Hippocampal formation (tissue), 2 donors: ENCODE measurements at places on chromosomes 3 and 15.

- DNase-seq, result no peak
These were observed 70.9 kb downstream of the IGSF11 start for GRCh38 chr3:118963711-118964110.

GRCh38 chr3:29693863-29694262 lies 413.0 kb downstream of the RBMS3 start:
- no peak for DNase-seq

GRCh38 chr3:42746455-42747450 lies 26.3 kb downstream of the CCDC13 start:
- DNase-seq, result peak; percentile 53

DNA sequence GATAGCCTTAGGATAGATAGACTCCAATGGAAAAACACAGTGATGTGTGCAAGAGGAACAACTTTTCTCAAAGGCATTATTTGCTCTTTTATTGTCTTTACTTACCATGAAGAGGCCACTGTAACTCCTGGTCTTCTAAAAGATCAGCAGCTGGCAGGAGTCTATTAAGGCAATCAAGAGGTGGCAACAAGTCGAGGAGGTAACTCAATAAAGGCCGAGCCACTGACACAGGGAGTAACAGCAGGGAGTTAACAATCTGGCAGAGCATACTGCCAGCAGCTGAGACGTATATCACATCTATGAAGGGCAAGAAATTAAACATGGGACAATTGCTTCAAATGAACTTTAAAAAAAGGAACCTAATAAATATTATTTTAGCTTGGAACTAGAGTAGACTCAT lies 106.2 kb downstream of the HERC1 start:
- no peak for DNase-seq

DNA sequence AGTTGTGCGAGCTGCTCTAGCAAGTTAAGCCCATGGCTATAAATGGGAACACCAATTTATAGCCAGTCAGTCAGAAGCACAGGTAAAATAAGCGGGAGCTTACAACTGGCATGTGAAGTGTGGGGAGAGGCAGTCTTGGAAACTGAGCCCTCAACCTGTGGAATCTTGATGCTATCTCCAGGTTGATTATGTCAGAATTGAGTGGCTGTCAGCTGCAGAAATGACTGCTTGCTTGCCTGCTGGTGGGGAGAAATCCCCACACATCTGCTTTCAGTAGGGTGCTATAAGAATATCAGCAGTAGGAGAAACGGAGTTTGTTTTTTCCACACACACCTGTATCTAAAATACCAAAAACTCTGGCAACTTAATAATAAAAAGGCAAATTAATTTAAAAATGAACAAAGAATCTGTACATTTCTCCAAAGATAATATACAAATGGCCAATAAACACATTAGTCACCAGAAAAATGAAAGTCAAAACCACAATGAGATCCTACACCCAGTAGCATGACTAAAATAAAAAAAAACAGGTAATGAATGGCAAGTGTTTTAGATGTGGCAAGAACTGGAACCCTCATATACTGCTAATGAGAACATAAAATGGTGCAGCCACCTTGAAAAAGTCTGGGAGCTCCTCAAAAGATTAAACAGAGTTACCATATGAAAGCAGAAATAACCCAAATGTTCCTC lies 26.0 kb upstream of the MAP4 start:
- no peak for DNase-seq

- no peak for DNase-seq
These were observed 483.0 kb downstream of the ROBO1 start for GRCh38 chr3:79284781-79285180.

DNA sequence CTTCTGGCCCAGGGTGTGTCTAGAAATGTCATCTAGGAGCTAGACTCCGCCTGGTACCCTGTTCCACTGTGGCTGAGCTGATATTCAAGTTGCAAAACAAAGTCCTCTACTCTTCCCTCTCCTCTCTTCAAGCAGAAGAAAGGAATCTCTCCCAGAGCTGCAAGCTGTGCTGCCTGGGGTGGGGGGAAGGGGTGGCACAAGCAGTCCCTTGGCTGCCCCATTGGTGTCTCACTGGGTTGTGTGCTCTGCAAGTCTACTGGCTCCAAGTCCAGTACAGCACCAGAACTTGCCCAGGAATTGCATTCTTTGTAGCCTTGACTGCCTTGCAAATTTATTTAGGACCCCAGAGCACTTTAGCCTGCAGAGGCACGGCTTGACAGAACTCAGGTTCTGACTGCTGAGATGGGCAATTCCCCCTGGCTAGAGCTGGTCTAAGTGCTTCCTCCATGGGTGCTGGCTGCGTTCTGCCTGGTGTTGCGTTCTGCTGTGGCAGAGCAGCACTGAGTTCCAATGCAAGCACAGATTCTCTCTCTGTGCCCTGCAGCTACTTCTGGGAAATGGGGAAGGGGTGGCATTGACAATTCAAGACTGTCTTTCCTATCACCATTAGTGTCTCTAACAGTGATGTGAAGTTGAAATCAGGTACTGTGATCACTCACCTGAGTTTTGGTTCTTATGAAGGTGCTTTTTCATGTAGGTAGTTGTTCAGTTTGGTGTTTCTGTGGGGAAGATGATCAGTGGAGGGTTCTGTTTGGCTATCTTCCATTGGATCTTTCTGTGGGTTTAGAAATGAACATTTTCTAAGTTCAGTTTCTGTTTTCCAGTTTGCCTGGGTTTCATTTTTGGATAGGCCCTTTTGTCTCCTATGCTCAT lies 39.5 kb downstream of the OXSR1 start:
- DNase-seq, result no peak

DNA sequence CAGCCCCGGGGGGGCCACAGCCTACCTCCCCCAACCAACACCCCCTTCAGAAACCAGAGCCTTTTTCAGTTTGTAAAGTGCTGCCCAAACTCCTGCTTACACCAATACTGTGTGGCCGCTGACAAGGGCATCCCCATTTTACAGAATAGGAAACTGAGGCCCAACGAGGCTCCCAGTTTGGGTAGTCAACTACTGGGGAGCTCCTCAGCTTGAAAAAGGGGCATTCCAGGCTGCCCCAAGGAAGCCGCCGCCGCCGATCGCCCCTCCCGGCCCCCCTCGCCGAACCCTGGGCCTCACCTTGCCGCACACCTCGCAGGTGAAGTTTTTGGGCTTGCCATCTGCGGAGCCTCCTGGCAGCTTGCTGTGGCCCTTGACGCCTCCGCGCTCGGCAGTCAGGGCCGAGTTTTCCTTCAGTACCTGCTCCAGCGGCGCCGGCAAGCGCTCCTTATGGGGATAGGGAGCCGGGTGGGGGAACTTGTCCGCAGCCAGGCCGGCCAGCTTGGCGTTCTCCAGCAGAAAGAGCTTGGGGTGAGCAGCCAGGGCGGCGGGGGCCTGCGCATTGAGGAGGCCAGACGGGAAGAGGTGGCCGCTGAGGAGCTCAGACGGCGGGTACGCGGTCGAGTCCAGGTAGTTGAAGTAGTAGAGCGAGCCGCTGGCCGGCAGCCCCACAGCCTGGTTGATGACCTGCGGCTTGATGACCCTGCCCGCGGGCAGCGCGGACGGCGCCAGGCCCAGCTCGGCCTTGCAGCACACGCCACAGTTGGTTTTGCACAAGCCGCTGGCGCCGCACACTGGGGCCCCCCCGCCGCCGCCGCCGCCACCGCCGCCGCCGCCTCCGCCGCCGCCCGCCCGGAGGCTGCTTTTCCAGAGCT lies 1.4 kb downstream of the FEZF2 start:
- DNase-seq, result no peak

DNA sequence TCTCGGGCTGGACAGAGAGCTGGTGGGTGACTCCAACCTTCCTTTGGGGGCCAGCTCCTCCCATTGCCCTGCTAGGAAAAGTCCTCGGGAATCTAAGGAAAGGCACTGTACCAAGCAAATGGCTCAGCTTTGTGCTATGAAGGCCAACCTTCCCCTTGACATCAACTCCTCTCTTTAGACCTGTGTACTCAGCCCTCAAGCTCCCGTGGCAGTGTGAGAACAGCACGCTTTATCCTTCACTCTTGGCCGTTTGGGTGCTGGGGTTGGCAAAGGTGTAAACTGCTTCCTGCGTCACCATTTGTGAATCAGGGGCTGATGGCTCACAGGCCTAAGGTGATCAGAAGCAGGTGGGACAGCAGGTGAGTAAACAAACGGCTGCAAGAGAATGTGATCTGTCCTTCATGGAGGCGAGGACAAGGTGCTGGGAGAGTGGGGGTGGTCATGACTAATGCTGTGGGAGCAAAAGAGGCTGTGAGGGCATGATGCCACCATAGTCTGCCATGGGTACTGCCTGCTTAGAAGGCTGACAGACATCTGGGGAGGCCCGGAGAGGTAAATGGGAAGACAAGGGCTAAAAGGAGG lies 165.2 kb upstream of the TPM1 start:
- DNase-seq, result no peak

DNA sequence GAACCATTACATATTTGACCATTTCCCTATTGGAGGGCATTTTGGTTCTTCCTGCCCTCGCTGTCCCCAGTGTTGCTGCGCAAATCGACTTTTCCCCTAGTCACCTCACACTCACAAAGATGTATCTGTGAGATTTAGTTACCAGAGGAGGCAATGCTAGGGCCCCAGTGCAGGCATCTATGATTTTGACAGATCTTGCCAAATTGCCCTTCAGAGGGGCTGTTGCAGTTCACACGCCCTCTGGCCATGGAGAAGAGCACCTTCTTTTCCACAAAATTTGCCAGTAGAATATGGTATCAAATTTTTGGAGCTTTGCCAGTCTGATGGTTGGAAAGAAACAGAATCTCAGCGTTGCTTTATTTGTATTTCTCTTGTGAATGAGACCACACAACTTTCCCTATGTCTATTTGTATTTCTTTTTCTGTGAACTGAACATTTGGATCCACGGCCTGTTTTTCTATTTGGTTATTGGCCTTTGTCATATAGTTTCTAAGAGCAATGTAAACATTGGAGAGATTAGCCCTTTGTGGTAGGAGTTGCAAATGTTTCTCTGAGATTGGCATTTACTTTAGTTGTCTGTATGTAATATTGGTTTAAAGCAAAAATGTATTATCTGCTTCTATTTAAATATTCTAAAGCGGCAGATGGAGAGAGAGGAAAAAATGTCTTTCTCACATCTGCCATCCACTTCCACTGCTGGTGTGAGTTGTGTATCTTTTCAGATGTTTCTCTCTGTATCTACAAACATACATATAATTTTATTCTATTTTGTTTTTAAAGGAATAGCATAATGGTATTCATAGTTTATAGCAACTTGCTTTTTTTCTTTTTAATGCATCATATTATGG lies 66.1 kb downstream of the DNASE1L3 start:
- DNase-seq, result no peak

GRCh38 chr15:93862791-93863190 lies 368.6 kb upstream of the MCTP2 start:
- DNase-seq, result no peak

- DNase-seq, result no peak
These were observed 31.6 kb downstream of the MLH1 start for GRCh38 chr3:37024820-37025405.

GRCh38 chr3:72794079-72794478 lies 54.2 kb downstream of the SHQ1 start:
- no peak for DNase-seq

DNA sequence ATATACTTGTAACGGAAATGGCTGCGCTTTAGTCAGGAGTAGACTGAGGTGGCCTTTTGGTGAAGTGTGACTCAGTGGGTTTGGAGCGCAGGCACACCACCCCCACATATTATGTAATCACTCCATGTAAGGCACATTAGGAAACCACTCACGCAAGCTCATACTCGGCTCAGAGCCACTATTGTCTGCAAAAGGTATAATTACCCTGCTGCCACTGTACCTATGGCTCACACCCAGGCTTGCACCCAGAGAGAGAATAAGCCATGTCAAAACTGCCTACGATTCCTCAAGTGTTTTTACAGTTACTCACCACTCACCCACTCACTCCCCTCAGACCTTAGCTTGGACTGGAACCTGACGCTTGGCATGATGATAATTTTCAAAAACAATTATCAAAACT lies 611.9 kb upstream of the CCDC54 start:
- no peak for DNase-seq

- DNase-seq, result no peak
These were observed 1.4 kb upstream of the STRA6 start for GRCh38 chr15:74203914-74204431.

DNA sequence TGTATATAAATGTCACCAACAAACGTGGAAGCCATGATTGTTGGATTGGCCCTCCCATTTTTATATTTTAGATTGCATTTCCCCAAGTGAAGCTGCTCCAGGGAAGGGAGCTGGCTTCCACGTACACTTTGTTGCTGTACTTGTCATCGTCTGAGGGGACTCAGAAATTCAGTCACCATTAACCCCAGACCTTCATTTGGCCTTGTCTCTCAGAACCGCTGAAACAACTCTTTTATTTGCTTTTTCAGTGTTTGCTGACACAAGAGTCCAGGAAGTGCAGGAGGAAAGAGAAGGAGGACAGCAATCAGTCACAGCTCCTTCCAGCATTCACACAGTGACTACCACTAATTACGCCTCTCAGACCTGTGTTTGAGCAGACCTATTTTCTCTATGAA lies 276.5 kb downstream of the TBL1XR1 start:
- no peak for DNase-seq

DNA sequence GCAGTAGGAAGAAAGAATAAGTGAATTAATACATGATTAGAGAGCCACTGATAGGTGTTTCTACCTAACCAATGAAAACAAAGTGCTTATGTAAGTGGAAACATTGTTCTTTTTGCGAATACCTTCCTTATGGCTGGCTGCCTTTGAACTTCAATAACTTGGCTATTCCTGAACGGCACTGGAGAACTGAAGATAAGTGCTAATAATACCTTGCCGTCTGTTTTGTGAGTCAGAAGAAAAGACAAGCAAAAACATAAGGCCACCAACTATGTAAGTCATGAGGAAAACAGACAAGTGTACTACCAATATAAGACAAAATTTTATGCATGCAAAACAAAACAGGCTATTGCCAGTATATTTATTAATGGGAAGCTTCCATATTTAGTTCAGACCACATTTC lies 160.6 kb downstream of the SUCLG2 start:
- no peak for DNase-seq

GRCh38 chr15:73684581-73685455 lies 635 bp downstream of the CD276 start:
- DNase-seq, result no peak

DNA sequence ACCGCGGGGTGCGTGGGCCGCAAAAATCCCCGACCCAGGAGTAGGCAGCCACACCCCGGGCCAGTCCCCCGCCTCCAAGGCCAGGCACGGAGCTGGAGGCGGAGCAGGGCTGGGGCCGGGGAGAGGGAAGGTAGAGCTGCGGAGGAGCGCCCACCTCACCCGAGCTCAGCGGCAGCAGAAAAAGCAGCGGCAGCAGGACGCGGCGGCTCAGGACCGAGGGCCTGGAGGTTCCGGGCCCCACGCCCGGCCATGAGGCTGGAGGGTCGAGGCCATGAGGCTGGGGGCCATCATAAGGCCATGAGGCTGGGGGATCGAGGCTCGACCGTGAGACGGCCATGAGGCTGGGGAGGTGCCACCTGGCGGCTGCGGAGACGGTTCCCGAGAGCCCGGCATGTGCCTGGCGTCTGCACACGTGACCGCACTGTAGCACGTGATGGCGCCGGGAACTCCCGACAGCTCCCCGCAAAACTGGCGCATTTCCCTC lies 32.9 kb upstream of the PRSS50 start:
- no peak for DNase-seq

GRCh38 chr3:172352786-172353185 lies 95.5 kb downstream of the GHSR start:
- DNase-seq, result no peak

- DNase-seq, result no peak
These were observed 3.0 kb downstream of the ZNF770 start for GRCh38 chr15:34984889-34985630.

GRCh38 chr3:166013073-166013679 lies 176.0 kb upstream of the BCHE start:
- DNase-seq, result no peak
